ENCODE measurements at places on chromosomes 11 and 22.

DNA sequence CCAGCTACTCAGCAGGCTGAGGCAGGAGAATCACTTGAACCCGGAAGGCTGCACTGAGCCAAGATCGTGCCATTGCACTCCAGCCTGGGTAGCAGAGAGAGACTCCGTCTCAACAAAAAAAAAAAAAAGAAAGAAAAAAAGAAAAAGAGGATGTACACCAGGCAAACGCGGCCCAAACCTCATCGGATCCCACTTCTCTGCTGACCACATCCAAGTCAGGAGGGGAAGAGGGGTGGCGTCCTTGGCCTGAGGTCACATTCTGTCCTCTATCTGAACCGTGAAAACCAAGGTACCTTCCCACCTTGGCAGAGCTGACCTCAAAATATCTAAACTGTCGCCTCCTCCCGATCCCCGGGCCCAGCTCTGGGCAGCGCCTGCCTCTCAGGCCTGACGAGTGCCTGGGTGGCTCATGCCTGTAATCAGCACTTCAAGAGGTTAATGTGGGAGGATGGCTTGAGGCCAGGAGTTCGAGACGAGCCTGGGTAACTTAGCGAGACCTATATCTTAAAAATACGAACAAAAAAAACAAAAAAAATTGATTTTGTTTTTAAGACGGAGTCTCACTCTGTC, 25.1 kb downstream of the RGL4 start:
- DNase-seq: peak; percentile 65

- DNase-seq: no peak
Measured at GRCh38 chr11:21385669-21386440, 716.5 kb downstream of the NELL1 start.

DNA sequence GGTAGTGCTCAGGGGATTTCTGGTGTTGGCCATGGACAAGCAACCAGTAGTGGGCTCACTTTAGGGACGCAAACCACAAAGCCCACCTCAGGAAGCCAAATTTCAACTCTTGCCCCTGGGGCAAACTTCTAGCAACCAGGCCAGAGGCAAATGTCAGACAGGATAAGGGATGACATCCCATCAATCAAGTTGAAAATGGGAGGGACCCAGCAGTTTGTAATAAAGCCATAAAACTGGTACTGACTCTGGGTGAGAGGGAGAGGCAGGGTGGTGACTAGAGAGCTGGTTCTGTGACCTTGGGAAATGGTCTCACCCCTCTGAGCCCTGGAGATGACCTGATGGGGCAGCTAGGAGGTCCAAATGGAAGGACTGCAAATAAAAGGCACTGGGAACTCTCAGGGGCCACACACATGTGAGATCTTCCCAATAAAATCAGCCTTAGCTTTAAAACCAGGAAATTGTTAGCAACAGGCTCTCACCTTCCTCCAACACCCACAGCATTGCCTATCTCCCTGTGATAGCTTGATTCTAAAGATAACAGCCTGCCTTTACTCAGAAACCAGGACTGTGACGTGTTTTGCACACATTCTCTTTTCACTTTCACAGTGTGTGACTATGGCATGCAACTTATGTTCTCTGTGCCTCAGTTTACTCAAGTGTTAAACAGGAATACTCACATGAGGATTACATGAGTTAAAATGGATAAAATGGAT, 6.4 kb upstream of the TBC1D10A start:
- DNase-seq: no peak

DNA sequence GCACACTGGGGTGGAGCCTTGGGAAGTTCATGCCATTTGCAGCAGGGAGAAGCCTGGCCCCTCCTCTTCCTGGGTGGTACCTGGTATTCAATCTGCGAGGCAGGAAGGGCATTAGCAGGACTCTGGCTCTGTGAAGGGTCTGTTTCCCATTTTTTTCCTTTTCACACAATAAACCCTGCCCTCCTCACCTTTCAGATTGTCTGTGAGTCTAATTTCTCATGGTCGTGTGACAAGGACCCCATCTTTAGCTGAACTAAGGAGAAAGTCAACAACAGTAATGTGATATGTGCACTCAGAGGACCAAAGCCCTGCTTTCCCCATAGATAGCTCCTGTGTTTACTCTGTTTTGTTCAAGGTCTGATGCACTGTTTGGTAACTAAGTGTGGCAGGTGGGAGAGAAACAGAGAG, 26.6 kb upstream of the CASP4 start:
- DNase-seq: no peak

DNA sequence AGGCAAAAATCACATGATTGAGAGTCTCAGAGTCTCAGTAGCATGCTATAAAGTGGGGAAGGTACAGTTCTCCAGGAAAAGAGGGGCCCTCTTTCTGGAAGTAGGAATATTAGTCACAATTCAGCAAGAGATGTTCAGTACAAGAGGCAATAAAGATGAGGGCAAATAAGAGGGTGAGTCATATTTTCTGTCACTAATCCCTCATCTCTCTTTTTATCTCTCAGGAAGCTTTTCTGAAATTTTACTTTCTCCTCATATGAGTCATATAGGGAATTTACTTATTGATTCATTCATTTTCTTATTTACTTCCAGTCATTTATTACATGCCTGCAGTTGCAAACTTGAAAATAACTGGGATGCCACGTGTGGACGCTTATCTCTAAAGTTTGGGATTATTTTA, 3.4 kb upstream of the NXPE1 start:
- no peak for DNase-seq

DNA sequence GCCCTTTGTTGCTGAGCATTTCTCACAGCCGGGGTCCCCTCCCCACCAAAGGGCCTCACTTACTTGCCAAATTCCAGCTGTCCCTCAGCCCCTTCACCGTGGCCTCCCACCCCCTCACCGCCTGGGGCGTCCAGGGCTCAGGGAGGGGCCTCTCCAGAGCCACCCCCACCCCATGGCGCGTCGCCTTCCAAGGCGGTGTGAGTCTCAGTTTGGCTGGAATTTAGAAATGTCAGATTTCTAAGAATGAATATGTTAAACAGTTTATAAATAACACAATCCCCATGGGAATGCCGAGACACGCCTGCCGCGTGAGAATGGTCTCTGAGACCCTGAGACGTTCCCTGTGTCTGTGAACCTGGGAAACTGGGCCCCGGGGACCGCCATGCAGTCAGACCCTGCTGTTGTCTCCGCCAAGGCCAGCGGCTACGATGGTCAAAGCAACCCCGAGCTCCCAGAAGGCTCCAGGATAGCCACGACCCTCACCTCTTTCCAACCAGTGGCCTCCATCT, 28.9 kb downstream of the CELSR1 start:
- DNase-seq: no peak

DNA sequence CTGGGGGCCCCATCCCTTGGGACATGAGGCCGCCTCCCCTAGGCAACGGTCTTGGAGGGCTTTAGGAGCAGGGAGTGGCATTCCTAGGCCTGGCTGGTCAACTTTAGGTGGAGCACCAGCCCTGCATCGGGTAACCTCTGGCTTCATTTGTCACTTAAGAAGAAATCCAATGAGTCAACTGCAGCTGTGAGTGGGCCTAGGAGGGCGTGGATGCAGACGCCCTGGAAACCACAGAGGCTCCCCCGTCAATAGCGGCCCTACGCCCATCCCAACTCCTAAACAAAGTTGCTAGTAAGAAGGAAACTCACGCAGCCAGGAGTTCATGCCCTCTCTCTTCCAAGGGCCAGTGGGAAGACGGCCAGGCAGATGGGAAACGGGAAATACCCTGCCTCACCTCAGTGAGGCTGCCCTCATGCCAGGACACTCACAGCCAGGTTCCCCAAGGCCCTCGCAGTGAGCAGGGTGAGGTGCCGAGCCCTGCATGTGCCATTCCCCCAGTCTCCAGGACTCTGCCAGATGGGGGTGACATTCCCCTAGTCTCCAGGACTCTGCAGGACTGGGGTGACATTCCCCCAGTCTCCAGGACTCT, 20.8 kb downstream of the BID start:
- no peak for DNase-seq

- DNase-seq: no peak
Measured at GRCh38 chr11:33172996-33173395, 11.7 kb upstream of the CSTF3 start.

DNA sequence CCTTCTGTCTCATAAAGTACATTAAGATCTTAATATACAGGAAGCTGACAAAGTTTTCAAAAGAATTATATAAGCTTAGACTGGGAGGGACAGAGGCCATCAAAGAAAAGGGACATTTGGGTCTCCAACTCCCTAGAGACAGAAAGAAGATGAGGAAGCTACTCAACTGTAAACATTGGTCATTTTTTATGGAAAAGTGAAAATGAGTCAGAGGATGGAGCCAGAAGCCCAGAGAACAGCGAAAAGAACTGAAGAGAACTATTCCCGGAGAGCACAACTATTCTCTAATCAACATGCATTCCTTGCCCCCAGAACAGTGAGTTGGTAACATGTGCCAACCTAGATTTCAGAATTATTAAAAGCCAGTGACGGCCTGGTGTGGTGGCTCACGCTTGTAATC, 779.3 kb downstream of the DLG2 start:
- DNase-seq: no peak

DNA sequence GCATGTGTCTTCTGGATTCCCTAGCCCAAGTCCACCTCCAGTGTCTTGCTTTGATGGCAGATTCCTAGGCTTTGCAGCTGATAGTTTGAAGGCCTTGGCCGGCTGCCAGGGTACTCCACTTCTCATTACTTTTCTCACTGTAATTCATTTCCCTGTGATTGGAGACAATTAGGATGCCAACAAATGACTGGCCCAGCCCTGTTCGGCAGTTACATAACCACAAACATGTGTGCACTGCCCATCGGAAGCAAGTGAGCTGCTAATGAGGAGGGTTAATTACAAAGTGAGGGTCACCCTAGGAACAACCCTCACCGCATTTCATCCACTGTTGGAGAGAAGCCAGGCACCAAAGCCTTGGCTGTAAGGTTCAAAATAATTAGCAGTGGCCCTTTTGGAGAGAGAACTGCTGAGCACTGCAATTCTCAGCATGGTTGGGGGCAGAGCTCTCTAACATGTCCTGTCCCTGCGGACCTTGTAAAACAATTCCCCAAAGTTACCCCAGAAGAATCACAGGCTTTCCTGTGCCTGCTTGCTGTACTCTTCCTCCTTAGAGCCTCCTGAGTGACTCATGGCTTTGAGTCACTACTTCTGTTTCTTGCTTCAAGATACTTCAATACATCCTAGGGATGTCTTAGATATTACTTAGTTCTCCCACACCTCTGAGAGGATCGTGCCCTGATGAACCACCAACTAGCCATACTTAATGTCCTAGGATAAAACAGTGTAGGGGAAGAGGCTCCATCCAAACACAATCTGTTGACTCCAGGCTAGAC, 109.7 kb upstream of the GALNT18 start:
- no peak for DNase-seq

DNA sequence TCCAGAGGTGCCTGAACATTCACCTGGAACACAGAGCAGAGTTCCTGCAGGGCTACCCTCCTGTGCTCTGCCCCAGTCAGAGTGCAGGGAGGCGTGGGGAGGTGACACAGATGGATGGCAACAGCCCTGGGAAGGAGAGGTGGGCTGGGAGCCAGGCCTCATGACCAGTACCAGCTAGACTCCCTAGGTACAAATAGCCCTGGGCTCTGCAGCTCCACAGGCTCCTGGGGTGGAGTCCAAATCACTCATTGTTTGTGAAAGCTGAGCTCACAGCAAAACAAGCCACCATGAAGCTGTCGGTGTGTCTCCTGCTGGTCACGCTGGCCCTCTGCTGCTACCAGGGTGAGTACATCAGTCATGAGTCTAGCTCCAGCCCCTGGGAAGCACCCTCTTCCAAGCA, at the start of gene SCGB1D2:
TSS of gene SCGB1D2 (plus strand) at position 219 of the 400 bp plus-strand sequence. CDS start at position 288, 69 bp downstream.
- DNase-seq: no peak

- DNase-seq: no peak
Measured at GRCh38 chr11:66546966-66547661, 411 bp downstream of the ACTN3 start.

DNA sequence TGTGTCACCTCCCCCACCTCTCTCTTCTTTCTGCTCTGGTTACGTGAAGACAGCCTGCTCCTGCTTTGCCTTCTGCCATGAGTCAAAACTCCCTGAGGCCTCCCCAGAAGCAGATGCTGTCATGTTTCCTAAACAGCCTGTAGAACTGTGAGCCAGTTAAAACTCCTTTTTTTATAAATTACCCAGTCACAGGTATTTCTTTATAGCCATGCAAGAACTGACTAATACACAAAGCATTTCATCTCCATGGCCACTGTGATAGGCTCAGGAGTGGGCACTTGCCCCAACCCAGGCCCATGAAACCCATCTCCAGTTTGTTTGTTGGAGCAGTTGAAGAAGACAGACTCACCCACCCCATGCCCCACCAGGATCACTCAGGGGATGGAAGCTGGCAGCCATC, 253.3 kb upstream of the ISX start:
- DNase-seq: no peak

DNA sequence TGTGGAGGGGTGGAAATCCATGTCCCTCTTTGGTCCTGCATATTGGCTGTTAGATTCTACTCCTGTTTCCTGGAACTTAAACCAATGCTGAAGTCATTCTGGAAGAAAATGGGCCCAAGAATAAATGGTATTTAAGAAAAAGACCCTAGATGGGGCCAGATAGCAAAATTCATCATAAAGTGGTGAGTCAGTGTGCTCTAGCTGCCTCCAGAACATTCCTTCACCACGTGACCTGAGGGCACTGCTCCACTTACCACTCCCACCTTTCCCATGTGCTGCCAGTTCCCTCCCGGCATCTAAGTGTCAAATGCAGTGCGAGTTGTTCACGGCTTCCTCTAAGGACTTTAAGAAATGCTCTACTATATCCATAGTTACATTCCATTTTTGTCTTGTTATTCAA, 30.9 kb upstream of the NAP1L4 start:
- no peak for DNase-seq

DNA sequence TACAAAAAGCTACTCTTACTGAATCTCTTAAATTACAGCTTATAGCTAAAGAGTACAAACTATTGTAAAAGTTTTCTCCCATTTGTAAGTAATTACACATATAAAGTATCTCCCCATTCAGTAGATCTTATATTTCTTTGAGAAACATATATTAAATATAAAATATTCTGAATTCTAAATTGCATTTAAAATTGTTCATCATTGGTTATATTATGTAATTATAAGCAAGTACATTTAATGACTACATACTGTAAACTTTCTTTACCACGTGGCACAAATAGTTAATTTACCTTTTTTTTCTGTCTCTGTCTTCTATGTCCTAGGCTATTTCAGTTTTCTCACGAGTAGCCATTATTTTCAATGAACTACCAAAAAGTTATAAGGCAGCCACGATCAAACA, 101.2 kb upstream of the SERPIND1 start:
- no peak for DNase-seq

- DNase-seq: no peak
Measured at GRCh38 chr11:10692531-10693115, 932 bp downstream of the IRAG1 start.
